Stimulated activated CD4-positive, alpha-beta T cell treated with anti-CD3 and anti-CD28 coated beads, Interleukin-2, amount 100 ng/mL, for 24 hours (primary cell): ENCODE measurements at places on chromosomes 16 and 17.

DNA sequence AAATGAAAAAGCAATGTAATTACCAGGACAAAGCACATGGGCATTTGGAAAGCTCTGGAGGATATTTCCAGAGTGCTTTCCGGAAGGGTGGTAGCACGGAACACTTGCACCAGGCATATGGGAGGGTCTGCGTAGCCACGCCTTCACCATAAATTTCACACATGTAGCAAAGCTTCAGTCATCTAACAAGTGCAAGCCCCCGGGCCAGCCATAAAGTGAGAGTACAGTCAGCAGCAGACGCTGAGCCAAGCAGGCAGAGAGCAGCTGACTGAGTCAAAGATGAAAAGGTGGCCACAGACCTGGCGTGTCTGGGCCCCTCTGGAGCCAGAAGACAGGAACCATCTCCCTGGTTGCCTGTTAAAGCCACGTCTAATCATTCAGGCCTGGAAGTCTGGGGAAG, 130.6 kb downstream of the SEC14L1 start:
- DNase-seq: no peak

- DNase-seq: no peak
Measured at GRCh38 chr16:30519120-30520049, 7.0 kb downstream of the ZNF768 start.

DNA sequence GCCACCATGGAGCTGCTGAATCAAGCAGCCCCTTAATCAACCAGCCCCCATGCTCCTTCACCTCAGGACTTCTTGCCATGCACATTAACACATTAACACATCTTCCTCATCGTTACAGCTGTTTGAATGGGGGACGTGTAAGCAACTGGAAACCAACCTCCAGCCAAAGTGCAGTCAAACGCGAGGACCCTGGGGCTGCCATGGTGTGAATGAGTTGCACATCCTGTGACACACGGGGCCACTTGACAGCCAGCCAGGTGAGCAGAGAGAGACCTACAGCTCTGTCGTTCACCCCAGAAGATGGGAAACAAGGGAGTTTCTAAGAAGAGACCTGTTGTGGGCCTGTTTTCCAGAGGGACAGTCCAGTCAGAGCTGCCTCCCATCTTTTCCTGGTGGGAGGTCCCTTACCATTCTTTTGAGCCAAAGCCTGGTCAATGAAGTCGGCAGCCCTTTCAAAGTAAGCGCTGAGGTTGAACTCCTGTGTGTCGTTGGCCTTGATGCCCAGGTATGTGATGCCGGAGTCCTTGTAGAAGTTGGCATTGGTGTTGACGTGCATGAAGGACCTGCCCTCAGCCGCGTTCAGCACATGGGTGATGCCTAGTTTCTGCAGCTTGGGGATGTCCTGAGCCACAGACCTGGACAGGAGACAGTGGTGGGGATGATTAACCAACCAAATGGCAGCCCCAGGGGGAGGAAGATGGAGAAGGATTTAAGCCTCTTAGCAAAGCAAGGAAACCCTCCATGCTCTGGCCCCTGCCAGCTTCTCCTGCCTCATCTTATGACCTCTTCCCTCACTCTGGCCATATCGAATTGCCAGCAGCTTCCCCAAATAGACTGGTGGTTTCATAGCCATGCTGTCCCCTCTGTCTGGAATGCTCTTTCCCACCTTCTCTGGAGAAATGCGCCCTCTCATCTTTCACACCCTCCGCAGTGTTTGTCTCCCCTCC, 4.2 kb downstream of the DUSP3 start:
- no peak for DNase-seq

DNA sequence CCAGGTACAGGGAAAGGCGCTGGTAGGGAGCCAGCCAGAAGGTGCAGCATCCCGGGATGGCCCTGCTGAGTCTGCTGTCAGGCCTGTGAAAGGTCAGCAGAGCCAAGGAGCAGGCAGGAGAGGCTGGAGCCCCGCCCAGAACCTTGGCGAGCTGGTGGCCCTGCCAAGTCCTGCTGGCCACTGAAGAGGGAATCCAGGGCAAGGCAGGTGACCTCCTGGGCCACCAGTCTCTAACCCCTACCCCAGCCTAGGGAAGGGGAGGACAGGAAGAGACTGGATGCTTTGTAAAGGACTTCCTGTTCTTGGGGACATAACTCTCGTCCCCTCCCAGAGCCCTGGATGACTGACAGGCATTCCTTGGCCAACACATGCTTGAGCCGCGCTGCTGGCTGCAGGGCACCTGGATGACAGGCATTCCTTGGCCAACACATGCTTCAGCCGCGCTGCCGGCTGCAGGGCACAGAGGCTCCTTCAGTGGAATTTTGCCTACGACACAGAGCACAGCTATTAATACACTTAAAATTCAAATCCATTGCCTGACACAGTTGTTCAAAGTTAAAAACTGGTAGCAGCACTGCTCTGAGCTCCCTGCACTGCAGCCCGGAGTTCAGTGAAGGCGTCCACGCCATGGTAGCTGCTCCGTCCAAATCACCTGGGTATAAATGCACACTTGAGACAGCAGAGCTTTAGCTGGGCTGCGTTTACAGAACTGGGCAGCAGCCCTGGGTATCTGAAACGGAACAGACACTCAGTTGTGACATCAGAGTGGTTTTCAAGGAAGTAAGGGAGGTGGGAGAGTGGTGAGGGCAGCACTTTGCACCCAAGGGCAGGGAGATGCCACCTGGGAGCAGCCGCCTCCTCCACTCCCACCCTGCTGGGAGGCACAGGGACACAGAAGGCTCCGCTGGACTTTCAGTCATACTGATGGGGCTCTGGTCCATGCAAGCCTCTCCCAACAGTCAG, 2.0 kb upstream of the BRICD5 start:
- peak; percentile 15 for DNase-seq

GRCh38 chr17:4605826-4606225, 21.5 kb downstream of the SMTNL2 start:
- no peak for DNase-seq

- no peak for DNase-seq
Measured at GRCh38 chr17:40110026-40110845, 9.8 kb upstream of the NR1D1 start.

- DNase-seq: no peak
Measured at GRCh38 chr16:31157136-31157535, 7.3 kb upstream of the PRSS36 start.

- no peak for DNase-seq
Measured at GRCh38 chr17:66737524-66737923, 97.4 kb upstream of the CACNG5 start.

DNA sequence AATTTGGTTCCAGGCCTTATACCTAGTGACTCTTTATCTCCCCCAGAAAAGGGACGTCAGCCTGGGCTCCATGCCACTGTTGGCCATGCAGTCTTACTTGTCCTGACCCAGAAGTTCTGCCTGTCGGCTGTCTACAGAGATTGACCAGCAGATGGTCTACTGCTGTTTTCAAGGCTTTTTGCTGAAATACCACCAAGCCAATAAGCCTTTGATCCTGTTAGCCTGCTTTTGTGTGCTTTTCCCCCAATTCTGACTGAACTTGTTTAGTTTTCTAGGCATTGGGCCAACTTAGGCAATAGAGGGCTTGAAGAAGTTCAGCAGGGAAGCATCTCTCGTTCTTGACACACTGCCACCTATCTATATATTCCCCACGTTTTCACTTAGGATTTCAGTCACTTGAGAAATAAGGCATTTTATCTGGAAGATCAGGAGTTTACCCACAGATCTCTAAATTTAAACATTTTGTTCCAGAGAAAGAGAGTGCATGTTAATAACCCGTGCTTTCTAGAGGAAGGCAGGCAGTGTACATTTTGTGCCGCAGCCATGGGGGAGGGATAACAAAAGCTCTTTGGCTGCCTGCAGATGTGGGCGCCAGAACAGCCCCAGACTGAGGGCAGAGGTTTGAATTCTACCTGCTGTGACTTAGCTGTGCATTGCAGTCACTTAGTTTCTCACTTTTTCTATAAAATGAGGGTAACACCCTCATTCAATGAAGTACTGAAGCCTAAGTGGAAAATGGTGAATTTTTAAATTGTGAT, 12.3 kb upstream of the CARMIL2 start:
- no peak for DNase-seq

GRCh38 chr16:89969741-89970410, 21.3 kb downstream of the DEF8 start:
- DNase-seq: no peak

GRCh38 chr17:61897548-61898180, 30.1 kb downstream of the INTS2 start:
- DNase-seq: no peak

DNA sequence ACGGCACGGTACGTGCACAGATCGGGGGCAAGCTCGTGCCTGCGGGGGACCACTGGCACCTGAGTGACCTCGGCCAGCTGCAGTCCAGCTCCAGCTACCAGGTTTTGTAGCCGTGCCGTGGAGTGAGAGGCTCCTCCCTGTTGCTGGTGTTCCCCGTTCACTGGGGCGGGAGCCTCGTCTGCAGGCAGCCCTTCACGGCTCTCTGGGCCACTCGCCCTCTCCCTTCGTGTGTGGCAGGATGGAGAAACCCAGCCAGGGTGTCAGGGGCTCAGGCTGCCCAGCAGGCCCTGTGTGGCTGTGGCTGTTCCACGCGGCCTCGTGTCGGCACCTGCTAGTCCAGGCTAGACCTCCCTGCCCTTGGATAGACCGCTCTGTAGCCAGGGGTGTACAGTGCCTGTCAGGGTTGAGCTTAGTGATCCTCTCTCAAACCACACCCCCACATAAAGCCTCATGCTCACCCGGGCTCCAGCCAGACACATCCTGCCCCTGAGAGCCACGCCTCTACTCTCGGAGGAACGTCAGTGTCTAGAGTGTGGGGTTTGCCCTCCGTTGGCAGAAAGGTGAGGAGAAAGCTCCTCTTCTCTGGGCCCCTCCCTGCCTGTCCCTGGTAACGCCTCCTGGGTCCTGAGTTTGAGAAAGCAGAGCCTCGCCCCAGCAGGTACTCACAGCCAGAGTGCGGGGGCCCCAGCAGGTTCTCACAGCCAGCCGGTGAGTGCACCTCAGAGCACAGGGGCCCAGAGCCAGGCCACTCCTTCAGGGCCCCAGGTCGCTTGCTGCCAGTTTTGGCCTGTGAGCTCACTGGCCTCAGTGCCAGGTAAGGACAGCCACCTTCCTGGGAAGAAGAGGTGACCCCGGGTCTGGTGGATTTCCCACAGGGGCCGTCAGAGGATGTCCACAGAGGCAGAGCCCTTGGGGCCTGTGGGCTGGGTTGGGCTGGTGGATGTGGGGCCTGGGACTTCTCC, 27.7 kb downstream of the NME3 start:
- DNase-seq: no peak

DNA sequence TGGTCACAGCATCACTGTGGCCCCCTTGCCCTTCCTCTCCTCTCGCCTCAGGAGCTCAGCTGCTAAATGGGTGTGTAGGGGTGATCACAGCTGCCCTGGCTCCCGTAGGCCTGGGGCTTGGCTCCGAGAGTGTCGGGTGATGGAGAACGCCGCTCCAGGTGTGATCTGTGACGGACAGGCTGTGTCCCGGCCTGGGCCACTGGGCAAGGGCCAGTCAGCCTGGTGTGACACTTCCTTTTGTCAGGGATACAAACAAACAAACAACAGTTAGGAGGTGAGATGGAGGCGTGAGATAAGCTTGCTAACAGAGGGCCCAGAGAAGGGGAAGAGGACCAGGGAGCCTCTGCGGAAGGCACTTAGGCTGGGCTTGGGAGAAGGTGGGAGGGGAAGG, 2.0 kb downstream of the ADGRG1 start:
- no peak for DNase-seq

GRCh38 chr17:78568494-78569115, 8.6 kb downstream of the DNAH17 start:
- no peak for DNase-seq

DNA sequence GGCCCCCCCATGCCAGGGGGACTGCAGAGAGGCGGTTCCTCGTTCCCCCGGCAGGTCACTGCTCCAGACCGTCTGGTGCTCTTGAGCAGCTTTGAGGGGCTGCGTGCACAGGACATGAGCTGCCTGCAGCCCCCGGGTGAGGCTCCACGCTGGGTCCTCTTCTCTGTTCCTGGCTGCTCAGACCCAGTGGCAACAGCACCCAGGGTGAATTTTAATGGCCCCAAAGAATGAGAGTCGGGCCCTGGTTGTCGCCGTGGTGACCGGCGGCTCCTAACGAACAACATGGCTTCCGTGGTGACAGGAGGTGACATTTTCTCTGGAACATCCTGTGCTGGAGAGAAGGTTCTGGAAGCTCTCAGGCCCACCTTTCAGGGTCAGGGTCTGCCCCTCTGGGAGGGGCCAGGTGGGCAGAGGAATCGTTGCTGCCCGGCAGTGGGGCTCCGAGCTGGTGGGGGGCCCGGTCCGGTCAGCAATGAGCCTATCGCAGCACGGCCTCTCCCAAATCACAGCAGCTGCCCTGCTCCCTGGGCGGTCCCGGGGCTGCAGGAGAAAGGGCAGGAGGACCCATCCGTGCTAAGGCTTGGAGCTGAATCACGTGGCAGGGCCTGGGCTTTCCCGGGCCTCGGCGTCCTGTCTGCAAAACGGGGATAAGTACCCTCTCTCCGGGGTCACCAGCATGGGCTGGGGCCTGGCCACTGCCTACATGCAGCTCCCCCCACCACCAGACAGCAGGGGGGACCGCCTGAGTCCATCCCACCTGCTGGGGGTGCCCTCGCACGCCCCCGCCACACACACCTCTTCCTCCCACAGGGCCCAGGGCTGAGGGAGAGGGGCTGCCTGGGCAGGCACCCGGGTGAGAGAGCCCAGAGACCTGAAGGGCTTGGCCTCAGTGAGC, 3.4 kb upstream of the C1QTNF8 start:
- DNase-seq: no peak
